Activated CD8-positive, alpha-beta memory T cell treated with anti-CD3 and anti-CD28 coated beads for 4 hours (primary cell): ENCODE measurements at places on chromosomes 2 and 18.

GRCh38 chr2:60872510-60872928, 8.9 kb upstream of the REL start:
- no peak for DNase-seq

DNA sequence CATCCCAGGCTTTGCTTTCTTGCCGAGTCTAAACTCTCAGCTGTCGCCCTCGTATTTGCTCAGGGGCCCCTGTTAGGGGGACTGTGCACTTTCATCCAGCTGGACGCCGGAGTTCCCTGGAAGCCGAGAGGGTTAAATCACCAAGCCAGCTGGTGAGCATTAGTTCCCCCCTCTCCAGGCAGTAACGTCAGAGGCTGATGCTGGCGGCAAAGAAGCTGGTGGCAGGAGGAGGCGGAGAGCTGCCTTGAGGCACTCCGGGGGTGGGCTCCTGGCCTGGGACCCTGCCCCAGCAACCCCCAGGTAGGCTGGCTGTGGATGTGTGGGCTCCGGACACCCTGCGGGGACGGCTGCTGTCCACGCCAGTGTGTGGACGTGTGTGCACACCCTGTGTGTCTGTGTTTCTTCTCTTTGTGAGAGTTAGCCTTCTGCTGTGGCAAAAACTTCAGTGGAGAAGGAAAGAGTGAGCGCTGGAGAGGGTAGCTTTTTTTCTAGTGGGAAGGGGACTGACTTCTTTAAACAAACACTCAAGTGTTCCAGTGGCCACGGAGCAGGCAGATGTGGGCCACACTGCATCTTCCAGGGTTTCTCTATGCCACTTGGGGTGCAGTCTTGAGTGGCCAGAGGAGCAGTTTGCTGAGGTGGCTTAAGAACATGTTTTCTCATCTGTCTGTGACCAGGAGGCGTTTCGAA, 84.7 kb downstream of the GLI2 start:
- no peak for DNase-seq

- DNase-seq: no peak
These were observed 32.0 kb downstream of the FASTKD2 start for GRCh38 chr2:206797376-206797775.

GRCh38 chr2:181025004-181025403, 44.6 kb downstream of the UBE2E3 start:
- no peak for DNase-seq

- DNase-seq: no peak
These were observed 5.3 kb downstream of the RNF138 start for GRCh38 chr18:32096946-32097345.

- no peak for DNase-seq
These were observed 3.5 kb upstream of the IL1B start for GRCh38 chr2:112840068-112840445.

DNA sequence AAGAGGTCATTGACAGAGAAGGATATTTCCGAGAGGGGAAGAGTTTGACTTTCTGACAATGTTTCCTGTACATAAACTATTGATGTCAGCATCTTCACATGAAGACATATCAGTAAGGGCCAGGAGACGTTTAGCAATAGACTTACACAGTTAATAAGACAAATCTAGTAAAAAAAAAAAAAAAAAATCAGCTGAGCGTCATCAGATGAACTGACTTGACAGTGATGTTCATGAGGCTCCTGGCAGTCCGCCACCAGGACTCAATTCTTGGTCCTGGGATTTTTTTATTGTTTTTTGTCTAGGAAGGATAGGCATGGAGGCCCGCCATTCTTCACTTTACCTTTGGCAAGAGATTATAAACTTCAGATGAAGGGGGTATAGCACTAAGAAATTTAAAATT, 14.5 kb downstream of the MRPL44 start:
- DNase-seq: no peak

DNA sequence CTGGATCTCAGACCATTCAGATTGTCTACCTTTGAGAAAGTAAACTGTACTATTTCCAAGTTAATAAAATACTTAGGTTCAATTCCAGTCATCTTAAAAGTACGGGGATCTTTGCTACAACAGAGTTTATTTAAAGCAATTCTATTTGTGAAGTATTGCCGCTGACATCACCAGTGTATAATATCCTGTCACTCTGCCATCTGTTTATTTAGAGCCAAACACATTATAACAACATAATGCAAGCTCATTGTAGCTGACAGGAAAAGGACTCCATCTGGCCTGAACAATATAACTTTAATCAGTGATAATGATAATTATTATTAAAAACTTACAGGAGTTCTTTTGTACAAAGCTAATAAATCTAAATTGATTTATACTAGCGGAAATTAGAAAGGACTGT, 786.8 kb downstream of the ERBB4 start:
- no peak for DNase-seq

- no peak for DNase-seq
These were observed 18.4 kb downstream of the SLC4A3 start for GRCh38 chr2:219645631-219646527.

- DNase-seq: no peak
These were observed 71.1 kb upstream of the CHN1 start for GRCh38 chr2:175076272-175076671.

DNA sequence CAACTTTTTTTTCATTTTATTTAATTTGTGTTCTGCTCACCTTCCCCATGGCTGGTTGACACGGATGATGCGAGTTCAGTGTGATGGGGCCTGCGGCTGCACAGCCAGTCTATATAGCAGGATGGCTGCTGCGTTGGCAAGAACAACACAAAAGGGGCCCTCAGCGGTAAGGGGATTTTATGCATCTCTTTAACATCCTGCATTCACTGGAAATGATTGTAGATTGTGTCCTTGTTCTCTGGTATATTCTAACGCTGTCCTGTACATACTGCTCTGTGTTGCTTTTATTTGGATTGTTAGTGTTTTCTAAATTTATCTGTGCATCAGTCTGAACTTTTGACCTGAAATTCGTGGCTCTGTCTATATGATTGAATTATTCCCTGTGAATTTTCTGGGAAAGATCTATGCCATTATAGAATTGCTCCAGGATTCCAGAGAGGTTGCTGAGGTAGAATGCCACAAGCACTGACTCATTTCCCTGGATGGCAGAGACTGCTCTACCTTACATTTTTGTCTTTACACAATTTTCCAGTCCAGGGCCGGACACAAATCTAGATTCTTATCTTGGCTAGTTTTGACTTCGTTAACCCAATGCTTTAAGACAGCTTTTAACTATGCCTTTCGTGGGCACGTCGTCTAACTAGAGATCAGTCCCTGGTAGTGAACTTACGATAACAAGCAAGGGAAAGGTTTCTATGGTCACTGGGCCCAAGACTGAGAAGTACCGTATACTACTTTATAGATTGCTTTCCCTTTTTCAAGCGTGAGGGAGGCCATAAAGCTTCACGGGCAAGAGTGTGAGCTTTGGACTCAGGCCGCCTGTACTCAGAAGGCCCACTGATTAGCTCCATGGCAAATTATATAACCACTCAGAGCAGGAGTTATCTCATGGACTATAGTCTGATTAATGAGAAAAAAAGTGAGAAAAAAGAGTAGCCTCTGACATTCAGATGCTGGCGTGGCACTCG, at the start of gene CRYGC:
Gene CRYGC, minus strand, starts transcription at position 85 of the 968 bp plus-strand sequence. Its CDS starts 36 bp downstream, at position 49.
- DNase-seq: no peak

DNA sequence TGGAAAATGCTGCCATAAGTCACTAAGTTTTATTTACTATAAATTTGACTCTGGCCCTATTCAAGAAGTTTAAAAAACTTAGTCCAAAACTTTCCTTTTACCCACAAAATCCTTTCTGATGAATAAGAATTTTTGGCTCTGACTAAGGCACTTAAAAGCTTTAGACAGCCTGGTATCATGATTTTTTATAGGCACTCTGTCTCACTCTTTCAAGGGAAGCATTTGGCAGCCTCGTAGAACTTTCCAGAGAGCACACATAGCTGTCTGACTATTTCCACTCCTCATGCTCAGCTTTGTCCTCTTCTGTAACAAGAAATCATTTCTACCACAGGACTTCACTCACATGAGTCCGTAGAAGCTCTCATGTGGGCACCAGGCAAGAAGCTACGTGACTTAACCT, 32.3 kb upstream of the XDH start:
- DNase-seq: no peak

GRCh38 chr2:16413285-16413684, 252.3 kb downstream of the CYRIA start:
- no peak for DNase-seq

DNA sequence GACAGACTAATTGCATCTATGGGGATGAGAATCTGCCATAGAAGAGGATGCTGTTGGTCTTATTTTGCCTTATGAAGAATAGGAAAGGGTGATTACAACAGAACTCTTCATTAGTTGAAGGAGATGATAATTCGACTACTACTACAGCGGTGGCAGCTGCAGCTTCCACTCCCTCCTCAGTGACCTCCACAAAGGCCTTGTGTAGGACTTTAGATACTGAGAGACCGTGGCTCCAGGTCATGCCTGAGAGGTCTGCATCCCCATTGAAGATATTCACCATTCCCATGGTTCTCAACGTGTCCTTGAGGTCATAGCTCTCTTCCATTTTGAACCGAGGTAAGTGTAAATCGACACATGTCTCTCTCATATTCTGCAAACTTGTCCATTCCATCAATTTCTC, 6.4 kb downstream of the SERPINB4 start:
- no peak for DNase-seq

GRCh38 chr2:241252778-241253475, 62.5 kb downstream of the HDLBP start:
- DNase-seq: no peak

DNA sequence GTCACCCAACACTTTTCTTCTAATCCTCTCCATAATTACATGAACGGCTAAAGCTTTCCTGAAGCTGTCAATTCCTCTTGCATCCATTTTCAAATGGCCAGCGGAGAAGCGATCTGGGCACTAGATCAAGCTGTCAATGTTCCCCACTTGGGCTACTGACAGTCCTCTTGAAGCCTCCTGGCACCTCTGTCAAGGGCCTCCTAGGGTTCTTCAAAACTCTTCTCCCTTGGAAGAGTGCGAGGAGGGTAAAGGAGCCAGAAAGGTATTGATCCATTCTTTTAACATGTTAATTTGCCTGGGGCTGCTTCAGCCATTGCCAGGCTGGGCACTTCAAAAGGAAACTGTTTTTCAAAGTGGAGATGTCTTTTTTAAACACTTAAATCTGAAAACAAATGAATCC, 19.8 kb downstream of the EPHA4 start:
- DNase-seq: no peak

GRCh38 chr18:79573921-79574491, 105.6 kb upstream of the CTDP1 start:
- no peak for DNase-seq

DNA sequence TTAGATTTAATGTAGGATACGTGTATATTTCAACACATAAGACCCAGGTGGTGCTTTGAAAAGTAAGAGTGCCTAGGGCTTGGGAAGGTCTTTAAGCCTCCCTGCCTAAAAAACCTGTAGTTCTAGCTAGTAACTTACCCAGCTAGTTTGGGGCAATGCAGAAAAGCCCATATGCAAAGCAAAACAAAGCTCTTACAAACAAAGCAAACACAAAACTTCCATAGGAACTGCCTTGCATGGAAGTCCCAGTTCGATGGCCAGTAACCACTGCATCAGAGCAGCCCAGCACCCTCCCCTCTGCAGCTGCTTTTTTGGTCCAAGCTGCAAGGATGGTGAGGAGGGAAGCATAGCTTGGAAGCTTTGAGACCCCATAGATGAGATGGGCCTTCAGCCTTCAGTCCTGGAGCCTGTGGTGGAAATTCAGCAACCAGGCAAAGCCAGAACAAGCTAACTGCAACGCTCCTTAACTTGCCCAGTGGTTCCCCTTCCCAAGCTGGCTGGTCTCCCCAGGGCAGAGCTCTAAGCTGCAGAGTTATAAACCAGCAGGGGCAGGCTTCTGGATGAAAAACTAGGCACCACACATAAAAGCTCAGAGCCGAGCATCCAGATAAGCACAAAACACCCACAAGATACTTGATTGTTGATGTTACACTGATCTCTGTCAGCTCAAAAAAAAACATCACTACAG, 16.2 kb downstream of the C2orf76 start:
- DNase-seq: no peak

DNA sequence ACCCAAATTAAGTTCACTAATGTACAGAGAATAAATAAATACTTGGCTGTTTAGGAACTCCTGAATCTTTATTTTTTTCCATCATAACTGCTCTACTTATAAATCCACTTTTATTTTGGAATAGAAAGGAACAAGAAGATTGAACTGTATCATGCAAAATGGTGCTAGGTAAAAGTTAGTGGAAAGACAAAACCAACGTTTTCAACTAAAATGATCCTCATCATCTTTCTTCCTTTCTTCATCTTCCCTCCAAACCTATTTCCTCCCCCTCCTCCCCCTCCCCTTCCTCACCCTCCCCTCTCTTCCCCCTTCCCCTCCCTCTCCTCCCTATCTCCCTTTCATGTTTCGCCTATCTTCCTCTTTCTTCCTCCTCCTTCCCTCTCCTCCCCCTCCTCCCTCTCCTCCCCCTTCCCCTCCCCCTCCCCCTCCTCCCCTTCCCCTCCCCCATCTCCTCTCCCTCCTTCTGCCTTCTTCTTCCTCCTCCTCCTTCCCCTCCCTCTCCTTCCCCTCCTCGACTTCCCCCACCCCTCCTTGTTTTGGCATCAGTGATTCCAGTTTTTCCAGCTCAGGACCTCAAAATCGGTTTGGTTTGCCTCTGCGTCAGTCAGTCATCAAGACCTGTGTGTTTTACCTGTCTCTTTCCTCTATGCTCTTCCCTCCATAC, 5.1 kb downstream of the KLHL23 start:
- no peak for DNase-seq

- no peak for DNase-seq
These were observed 20.6 kb downstream of the SERPINB10 start for GRCh38 chr18:63928331-63928730.

DNA sequence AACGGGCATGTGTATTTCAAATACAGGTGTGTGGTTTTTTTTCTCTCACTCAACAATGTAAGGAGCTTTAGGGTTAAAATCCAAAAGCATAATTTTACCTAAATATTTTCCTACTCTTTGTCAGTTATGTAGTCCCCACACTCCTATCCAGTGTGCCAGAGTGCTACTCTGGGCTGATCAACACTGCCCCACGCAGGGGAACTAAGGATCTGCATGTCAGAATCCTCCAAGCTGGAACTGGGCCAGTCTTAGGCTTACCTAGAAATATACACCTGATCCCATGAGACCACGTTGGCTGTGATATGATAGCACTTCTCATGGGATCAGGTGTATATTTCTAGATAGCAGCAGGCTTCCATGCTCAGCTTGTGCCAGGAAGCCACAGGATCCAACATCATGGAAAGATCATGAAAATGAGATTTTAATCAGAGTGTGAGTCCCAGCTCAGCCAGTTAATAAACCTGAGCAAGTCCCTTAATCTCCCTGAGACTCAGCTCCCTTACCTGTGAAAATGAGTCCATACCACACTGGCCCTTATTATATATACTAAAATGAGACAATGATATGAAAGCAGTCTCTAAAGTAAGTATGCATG, 29.7 kb downstream of the CCDC141 start:
- DNase-seq: no peak

GRCh38 chr2:72539071-72539552, 286.7 kb downstream of the EXOC6B start:
- DNase-seq: no peak

DNA sequence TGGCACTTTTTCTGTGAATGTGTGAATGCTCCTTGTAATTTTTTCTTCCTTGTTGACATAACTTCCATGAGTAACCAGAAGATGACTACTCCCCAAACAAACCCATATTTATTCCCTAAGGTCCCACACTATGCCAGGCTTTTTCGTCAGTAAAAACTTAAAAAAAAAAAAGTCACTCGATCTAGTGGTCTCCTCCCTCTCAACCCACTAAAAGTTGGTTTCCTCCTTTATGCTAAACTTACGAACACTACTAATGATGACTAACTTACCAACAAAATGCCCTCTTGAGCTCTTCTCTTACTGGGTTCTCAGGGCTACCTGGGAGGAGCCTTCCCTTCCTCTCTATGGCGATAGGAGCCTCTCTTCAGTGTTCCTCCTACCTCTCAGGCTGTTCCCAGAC, 18.2 kb downstream of the ACVR1 start:
- no peak for DNase-seq

- DNase-seq: no peak
These were observed 321.0 kb upstream of the HS6ST1 start for GRCh38 chr2:128639693-128640092.
